ENCODE measurements at places on chromosomes 2 and 18.

DNA sequence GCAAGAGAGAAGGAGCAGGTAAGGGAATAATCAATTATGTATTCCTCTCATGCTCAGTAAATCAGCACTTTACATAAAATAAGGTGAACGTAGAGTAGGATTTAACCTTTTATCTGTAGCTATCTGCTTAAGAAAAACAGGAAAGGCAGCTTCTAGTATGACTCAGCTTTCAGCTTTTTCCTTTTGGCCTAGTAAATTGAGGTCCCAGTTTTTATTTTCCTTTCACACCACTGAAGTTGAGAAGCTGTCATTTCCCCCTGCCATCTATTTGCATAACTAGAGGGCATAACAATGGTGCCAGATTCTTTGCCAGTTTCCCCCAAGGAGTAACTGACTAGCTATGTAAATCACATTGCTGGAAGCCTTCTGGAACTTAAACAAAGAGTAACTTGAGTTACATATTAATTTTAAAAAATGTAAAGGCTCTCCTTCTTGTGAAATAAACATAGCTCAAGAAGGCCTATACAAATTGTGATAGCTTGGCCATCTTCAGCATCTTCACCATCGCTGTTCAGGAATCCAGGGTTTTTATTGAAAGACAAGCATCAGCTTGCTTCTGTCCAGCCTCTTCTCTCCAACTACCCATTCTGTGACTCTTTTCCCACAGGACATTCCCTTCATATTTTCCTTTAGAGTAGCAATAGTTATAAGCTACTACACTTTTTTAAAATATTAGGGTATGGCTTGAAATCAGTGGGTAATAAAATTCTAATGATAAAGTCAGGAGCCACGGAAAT is 97.0 kb downstream of the KYNU start:
- DNase-seq, result peak; percentile 44

DNA sequence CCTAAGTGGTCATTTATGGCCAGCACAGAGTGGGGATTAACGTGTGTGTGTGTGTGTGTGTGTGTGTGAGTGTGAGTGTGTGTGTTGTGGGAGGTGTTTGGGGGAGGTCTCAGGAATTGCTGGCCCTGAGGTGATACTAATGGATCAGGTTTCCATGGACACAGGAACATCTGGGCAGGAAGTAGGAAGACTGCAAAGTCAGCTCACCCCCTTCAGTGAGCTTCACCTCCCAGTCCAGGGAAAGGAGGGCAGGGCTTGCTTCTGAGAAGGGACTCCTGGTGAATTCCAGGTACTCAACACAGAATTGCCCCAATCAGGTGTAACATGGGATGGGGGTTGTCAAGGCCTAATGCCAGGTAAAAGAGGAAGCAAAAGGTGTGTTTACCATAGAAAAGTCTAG is 30.3 kb upstream of the IL1R1 start:
- no peak for DNase-seq

GRCh38 chr2:20913491-20913890 is 90.6 kb upstream of the LDAH start:
- DNase-seq, result no peak

- no peak for DNase-seq
These were observed 224.0 kb upstream of the ID2 start for GRCh38 chr2:8457699-8458502.

- no peak for DNase-seq
These were observed 93.6 kb downstream of the GYPC start for GRCh38 chr2:126749537-126749936.

DNA sequence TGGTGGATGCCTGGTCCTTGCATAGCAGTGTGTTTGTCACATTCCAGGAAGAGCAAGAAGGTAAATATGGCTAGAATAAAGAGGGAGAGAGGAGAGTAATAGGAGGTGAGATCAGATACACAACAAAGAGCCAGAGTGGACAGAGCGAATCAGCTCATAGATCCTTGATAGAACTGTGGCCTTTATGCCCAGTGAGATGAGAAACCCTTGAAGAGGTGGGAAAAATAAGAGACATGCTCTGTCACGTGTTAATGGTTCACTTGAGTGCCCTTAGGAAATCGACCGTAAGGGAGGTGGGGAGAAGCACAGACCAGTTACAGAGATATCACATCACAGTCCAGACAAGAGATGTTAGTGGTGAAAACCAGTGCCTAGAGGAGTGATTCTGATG is 84.7 kb upstream of the RAB27B start:
- DNase-seq, result no peak

DNA sequence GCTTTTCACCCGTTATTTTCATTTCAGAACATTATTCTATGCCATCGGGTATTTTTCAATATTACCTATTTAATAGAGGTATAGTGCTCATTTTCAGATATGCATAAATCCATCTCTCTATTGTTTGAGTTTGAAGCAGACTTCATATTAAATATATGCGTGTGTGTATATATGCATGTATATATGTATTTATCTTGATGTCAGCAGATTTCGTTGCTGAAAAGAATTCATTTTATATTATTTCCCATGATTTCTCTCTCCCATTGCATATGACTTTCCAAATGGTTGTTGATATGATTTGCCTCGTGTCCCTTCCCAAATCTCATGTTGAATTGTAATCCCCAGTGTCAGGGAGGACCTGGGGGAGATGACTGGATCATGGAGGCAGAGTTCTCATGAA is 28.6 kb upstream of the COPS8 start:
- DNase-seq, result no peak

DNA sequence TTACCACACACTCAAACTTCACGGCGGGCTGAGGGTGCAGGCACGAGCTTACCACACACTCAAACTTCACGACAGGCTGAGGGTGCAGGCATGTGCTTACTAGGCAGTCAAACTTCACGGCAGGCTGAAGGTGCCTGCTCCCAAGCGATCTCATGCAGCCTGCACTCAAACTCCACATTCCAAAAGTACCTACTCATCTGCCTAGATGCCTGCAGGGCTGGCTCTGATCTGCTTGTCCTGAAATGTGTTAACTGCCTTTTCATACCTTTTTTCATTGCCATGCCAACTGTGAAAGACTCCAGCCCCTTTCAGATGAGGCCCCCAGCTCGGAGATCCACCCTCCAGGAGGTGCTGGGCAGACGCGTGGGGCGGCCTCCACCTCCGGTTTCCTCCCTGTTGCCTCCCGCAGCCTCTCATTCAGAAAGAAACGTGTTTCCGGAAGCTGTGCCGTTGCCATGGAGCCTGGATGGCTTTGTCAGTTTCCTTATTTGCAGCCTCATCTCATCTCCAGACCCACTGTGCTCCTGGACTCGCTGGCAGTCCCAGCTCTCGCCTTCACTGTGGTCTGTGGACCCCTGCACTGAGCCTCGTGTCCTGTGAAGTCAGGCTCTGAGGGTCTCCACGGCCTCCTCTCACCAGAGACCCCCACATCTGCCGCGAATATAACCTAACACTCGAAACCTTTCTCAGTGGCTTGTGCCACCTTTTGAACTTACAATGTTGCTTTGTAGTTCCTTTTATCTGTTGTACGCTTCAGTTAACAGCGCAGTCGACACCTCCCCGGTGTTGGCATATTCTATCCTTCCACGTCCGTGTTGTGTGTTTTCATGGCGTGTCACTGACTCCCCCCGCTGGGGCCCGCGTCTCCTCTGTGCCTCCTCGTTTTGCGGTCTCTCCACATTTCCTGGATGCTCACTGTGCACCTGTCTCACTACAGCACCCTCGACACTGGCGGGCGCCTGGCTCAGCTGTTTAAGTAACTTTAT is 106.1 kb upstream of the ALKAL2 start:
- peak; percentile 89 for DNase-seq

DNA sequence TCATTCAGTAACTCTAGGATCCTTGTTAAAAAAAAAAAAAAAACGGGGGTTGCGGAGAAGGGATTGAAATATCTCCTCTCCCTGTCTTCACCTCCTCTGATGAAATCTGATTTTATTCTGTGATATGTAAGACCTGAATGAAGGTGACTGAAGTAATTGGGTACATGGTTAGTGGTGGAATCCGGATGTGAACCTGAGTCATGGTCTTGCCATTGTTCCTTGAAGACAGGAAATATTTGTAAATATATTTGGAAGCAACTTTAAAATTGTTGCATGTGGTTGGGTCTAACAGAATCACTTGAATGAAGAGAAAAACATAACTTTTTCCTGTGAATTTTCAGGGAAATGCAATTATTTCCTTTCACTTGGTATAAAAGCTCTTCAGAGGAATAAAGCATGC is 3.0 kb upstream of the IL1A start:
- no peak for DNase-seq

DNA sequence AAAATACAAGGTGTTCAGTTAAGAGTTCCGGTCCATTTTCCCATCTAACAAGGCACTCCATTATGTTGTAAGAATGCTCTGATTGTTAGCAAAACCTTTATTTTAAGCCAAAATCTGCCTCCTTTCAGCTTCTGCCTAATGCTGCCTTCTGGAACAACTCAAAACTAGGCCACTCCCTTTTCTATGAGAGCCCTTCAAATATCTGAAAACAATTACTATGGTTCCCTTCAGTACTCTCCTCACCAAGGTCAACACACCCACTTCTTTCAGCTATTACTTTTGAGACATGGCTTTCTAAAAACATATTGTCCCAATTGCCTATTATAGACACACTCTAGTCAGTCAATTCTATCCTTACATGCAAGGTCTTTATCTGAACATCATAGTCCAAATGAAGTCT is 429.4 kb downstream of the ERBB4 start:
- DNase-seq, result no peak

GRCh38 chr2:119068154-119068725 is 90.3 kb downstream of the C1QL2 start:
- no peak for DNase-seq

DNA sequence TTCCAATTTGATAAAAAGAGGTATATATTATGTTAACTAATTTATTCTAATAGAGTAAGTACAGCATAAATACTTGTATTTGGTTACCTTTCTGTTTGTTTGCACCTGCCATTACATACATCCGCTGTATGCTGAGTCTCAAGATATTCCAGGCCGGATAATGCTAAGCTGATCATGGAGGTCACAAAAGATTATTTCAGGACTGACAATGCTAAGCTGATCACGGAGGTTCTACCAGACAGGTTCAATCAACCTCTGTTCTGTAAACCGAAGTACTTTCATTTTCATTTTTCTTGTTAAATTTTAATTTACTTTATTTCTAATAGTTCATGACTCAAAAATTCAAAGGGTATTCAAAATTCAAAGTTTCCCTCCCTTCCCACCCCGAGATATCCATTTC is 31.1 kb downstream of the PNO1 start:
- no peak for DNase-seq

DNA sequence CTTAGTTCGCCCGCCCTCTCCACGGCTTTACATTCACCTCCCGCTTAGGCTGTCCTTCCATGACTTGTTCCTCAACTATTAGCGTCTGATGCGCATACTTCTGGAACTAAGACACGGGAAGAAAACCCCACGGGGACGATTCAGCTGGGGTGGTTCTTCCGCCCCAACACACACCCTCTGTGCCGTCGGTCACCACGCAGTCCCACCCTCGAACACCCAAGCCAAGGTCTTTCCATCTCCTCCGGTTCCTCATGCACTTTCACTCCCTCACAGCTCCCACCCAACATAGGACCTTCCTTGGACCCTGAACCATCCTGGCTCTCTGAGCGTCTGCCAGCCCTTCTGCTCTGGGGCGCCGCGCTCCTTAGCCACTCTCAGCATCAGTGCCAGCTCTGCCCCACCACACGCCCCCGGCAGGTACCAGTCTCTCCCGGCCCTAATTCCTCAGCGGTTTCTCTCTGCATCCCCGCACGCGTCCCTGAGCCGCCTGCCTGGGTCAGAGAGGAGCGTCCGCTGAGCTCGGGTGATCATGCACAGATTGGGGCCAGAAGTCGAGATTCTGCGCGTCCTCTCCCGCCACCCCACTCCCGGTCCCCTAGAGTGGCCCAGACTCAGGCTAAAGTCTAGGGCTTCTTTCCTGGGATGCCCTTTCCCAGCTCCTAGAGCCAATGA is 522 bp upstream of the SRD5A2 start:
- no peak for DNase-seq

GRCh38 chr2:161436411-161436810 is 20.3 kb downstream of the TBR1 start:
- DNase-seq, result no peak

- DNase-seq, result no peak
These were observed 82.8 kb upstream of the PNPT1 start for GRCh38 chr2:55776479-55776878.

Data from Daoy (cell line).